Hematopoietic multipotent progenitor cell (in vitro differentiated cells): ENCODE measurements at places on chromosomes 5 and 9.

DNA sequence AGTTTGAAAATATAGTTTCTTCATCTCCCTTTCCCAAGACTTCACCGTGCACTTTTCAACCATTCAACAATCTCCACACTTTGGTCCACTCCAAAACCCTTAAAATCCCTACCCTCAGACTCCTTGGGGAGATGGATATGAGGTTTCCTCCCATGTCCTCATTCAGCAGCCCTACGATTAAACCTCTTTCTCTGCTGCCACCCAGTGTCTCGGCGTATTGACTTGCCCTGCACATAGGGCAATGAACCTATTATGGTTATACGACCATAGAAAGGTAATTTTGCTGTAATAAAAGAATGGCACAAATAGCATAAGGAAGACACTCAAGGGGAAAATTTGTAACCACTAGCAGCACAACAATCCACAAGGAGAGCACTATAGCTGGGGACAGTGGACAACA lies 803.5 kb downstream of the TLE1 start:
- DNase-seq: no peak

- no peak for DNase-seq
Observed at GRCh38 chr9:131274674-131275331, 1.5 kb downstream of the FAM78A start.

DNA sequence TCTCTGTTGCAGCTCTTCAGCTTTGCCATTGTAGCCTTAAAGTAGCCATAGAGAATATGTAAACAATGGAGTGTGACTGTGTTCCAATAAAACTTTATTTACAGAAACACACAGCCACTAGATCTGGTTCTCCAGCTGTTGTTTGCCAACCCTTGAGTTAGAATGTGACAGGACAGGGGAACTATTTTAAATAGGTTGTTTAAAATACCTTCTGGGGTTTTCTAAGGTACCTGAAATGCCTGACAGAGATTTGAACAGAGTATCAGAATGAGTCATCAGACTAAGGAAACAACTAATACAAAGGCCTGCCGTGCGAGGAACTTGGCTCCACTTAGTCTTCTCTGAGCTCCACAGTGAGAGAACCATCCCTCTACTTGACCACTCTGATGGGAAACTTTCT lies 85.4 kb downstream of the HSD17B4 start:
- no peak for DNase-seq

- no peak for DNase-seq
Observed at GRCh38 chr9:125594223-125594610, 112.8 kb downstream of the MAPKAP1 start.

- DNase-seq: no peak
Observed at GRCh38 chr5:56817263-56818014, 2.1 kb downstream of the MAP3K1 start.

GRCh38 chr5:173233347-173234128 lies 1.5 kb downstream of the NKX2-5 start:
- no peak for DNase-seq

DNA sequence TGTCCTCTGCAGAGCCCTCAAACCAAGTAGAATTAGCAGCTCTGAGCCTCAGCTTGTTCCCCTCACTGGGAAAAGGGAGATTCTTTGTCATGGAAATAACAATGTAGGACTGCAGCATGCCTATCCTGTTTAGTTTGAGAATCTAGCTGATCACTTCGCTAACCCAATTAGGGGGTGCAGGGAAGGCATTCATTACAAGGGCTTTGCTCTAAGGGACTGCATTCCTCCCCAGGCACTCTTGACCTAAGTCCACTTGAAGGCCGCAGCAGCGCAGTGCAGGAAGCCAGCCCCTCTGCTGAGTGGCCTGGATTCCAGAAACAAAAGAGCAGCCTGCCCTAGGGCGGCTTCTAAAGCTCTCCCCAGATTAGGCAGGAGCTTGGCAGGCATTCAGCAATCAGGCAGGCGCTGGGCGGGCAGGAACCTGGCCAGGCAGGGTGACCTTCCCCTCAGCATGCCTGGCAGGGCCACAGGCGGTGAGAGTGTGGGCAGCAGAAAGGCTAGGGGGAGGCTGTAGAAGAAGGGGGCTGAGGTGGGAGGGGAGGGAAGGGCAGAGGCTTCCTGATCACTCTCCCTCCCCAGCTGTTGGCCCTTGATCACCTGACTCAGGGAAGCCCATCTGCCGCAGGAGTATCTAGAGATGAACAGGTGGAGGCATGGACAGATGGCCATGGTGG lies 24.8 kb downstream of the CCNJL start:
- no peak for DNase-seq

- DNase-seq: no peak
Observed at GRCh38 chr9:34442770-34443169, 15.6 kb downstream of the FAM219A start.

- DNase-seq: no peak
Observed at GRCh38 chr5:28580616-28581015, 1542.2 kb upstream of the CDH9 start.

GRCh38 chr5:61289669-61290306 lies 42.3 kb upstream of the ZSWIM6 start:
- DNase-seq: no peak

GRCh38 chr5:4116834-4117233 lies 521.2 kb downstream of the IRX1 start:
- DNase-seq: no peak
